Right cardiac atrium (tissue), 5 donors: ENCODE measurements at places on chromosomes 6 and 20.

- DNase-seq = no peak
These were observed 10.2 kb upstream of the TMEM242 start for GRCh38 chr6:157333537-157333936.

DNA sequence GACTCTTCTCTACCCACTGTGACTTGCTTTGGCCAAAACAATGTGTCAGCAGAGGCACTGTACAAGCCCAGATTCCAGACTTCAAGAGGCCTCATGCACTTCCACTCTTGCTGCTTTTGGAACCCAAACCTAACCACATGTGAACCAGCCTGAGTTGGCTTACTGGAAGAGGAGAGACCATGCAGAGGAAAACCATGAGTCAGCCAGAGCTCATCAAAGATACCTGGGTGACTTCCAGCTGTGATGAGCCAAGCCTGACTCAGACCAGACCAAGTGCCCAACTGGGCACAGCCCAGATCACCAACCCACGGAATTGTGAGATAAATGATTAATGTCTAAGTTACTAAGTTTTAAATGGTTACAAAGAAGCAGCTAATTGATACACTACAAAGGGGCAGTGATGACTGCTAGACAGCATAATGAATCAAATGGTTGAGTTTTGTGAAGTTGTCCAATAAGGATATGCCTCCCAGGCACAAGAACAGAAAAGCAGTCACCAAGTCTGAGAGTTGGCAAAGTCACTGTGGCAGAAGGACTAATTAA is 16.2 kb upstream of the BEND6 start:
- no peak for DNase-seq

DNA sequence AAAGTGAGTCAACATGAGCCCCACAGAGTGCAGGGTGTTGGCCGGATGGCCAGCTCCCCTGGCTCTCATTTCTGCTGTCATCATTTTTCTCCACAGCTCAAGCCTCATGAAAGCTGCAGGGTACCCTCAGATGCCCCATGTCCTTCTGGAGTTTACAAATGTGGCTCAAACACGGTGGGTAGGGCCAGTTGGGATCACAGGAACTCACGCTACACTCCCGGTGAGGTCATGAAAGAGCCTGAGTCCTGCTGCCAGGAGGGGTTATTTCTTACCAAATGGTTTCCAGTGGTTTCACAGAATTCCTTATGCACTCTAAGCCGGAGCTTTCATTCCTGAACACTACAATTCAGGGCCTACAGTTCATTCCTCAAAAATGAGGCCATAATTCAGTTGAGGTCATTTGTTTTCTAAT is 78.7 kb downstream of the TMEM170B start:
- DNase-seq = no peak

DNA sequence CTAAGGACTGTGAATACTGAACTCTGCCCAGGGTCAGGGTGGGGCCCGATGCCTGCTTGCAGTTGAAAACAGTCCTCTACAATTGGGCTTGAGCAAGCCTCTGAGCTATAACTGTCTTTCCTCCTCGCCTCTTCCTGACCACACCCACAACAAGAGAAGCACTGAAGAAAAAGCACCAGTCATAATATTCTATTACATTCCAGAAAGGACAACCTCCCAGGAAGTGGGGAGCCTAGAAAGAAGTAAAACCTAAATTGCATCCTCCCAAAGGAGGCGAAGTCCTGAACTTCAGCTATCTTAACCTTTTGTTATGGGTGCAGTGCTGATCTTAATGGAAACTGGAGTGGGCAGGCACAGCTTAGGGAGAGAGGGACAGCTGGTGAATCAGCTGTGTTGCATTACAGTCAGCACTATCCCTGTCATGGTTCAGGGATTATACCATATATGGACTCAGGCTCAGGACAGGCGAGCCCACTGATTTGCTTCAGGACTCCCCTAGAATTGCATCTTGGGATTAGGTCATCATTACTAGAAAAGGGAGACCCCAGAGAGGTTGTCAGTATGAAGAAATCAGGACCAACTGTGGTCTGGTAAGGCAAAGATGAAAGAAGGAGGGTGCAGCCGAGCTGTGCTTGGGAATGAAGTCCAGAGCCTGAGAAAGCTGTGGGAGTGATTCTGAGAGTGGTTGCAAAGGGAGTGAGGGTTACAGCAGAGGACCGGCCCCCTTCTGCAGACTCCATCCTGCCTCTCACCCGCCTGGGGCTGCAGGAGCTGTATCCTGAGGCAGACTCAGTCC is 18.3 kb upstream of the TRAM2 start:
- peak; percentile 83 for DNase-seq
